ENCODE measurements at places on chromosomes 6 and 20. TPM values are rescaled to one million over a fixed set of nuclear protein-coding genes. Genes with fewer than 3 reads are reported as not detected.

Gene MAFB
- not detected for total RNA-seq

Gene C20orf144
- total RNA-seq, result 0.26 TPM

Gene AGPAT4
- 5.6 TPM for total RNA-seq

Gene NKX2-2
- not detected for total RNA-seq

Gene JARID2
- 44.0 TPM for total RNA-seq

Gene GSTA2
- total RNA-seq, result not detected

Gene CST4
- not detected for total RNA-seq

Gene OR2H1
- total RNA-seq, result not detected

Gene NMBR
- not detected for total RNA-seq

Gene NCR2
- not detected for total RNA-seq

Measured in activated CD4-positive, alpha-beta memory T cell treated with anti-CD3 and anti-CD28 coated beads for 36 hours (primary cell).